Kidney epithelial cell (primary cell): ENCODE measurements at places on chromosomes 7 and 10. TPM values are rescaled to one million over a fixed set of nuclear protein-coding genes. Genes with fewer than 3 reads are reported as not detected.
A peak's percentile ranks its signal among the peaks of the same experiment; 100 is the strongest.

DNA sequence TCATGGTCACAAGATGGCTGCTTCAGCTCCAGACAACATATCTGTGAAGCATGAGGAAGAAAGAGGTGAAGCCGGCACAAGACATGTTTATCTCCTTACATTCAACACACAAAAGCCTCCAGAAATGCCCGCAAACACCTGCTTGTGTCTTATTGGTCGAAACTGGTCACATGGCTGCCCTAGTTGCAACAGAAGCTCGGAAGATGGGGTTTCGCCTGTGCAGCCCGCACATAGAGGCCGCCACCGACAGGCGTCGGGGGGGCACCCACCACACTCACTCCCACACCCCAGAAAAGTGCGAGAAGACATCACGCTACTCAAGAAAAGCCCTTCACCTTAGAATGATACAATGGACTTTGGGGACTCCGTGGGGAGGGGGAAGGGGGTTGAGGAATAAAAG is 63.0 kb upstream of the MGMT start:
- DNase-seq: no peak

GRCh38 chr7:65915921-65916657 is 43.2 kb downstream of the VKORC1L1 start:
- no peak for DNase-seq

DNA sequence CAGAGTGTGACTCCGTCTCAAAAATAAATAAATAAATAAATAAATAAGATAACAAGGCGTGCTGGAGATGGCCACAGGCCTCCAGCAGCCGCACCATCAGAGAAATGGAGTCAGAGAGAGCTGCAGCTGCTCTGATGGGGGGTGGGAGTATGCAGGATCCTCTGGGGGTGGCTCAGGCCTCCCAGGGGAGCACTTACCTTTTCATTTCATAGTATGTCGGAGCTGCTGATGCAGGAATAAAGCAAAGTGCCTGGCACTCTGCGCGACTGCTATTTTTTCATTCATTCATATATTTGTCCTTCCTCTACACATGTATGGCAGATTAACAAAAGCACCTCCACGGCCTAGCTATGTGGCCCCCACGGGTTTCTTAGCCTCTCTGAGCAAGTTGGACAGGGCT is 175.9 kb downstream of the CUX1 start:
- DNase-seq: no peak

GRCh38 chr7:15747301-15747700 is 60.8 kb upstream of the MEOX2 start:
- DNase-seq: no peak

DNA sequence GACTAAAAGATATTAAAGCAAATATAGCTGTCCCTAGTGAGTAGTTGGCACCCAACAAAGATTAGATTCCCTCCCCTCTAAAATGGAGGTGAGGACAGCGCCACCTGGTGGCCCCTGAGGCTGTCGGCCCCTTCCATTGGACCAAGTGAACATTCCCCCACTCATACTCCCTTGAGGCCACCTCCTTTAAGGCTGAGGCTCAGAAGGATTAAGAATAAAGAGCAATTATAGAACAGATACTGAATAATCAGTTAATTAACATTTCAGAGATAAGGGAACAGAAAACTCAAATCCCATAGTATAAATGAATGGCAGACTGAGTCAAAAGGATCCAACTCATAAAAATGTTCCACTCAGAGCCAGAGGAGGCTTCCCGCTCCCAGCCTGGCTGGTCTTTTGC is 130.4 kb upstream of the GHITM start:
- DNase-seq: no peak

GRCh38 chr10:115278294-115278693 is 185.1 kb downstream of the ATRNL1 start:
- DNase-seq: no peak

DNA sequence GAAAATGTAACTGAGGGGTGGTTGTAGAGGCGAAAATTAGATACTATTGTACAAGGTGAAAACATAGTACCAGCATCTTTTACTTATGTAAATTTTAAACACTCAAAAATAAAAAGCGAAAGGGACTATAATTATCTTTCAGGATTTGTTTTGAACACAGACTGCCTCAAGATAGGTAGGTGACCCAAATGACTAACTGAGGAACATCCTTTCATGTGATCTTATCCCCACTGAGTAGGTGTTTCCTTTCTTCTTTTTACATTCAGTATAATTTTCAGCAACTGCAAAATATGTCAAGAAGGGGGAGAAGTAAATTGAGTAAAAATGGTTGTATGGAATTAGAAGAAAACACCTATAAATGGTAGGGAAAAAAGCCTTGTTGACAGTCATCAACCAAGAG is 236.7 kb downstream of the PHF14 start:
- DNase-seq: no peak

DNA sequence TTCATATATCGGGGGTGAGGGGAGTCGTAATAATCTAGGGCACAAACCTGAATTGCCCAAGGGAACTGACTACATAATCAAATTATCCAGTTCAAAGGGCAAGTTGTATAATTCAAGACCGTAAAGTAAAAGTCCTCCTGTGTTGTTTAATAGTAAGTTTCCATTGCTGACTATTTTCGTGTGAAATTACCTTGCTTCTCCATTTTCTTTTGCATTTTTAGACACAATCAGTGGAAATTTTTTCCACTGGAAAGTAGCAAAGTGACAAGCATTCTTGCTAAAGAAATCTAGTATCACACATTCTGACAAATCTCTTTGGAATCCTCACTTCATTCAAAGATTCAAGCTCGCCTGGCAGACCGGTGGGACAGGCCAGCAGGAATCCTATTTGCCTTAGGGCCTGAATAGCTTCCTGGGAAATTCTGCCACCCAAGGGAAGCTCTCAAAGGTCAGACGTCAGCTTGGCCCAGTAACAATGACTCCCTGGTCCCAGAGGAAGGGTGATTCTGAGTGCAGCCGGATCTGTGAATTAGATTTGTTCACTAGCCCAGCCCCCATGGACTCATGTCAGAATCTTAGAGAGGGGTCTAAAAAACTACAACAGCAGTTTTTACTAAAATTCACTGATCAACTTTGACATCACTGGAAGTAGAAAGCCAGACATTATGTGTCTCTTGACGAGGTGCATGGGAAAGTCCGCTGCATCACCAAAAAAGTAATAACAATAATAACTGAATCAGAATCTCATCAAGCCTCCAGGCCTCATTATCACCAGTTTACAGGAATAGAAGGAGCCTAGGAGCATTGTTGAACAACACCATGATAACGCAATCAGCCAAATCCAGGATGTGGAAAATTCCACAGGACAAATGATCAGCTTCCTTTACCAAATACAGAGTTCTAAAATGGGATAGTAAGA is 161.0 kb downstream of the SKIDA1 start:
- DNase-seq: peak; percentile 80

DNA sequence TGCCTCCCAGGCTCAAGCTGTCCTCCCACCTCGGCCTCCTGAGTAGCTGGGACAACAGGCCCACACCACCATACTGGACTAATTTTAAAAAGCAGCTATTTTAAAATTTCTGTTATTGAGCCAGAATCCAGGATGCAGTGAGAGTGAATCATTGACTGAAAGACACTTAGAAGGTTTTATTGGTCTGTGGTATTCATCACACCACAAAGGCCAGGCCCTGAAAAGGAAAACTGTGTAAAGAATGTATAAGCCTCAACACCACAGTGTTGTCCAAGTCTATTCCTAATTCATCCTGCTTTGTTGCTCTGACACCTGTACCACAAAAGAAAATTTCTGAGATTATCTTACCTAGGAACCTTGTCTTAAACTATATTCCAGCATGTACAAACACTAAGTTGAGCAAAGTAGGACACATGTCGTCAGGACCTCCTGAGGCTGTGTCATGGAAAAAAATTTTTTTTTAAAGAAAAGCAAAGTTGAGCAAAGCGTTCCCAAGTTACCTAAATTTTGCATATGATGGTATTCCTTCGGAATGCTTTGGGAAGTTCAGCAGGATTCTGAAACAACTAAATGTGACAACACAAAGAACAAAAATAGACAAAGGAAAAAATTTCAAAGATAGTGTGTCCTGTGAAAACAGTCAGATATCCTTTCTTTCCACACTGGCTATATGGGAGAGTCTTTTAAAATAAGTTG is 129.6 kb upstream of the MKLN1 start:
- no peak for DNase-seq

GRCh38 chr10:130986846-130987245 is 324.7 kb downstream of the TCERG1L start:
- DNase-seq: no peak

- no peak for DNase-seq
Measured at GRCh38 chr7:37405603-37406122, 43.0 kb downstream of the ELMO1 start.

- DNase-seq: no peak
Measured at GRCh38 chr7:130352194-130353074, 7.8 kb downstream of the CPA5 start.

GRCh38 chr10:36177071-36177470 is 535.0 kb upstream of the FZD8 start:
- no peak for DNase-seq

- DNase-seq: no peak
Measured at GRCh38 chr10:133475821-133476640, 22.3 kb downstream of the SCART1 start.

- DNase-seq: peak; percentile 61
Measured at GRCh38 chr7:123747620-123748141, 1.1 kb downstream of the WASL start.

GRCh38 chr10:8052341-8052955 is 2.0 kb upstream of the GATA3 start:
- no peak for DNase-seq

GRCh38 chr10:127715782-127716378 is 21.1 kb upstream of the FOXI2 start:
- DNase-seq: no peak

GRCh38 chr7:79872176-79872575 is 262.5 kb upstream of the GNAI1 start:
- DNase-seq: no peak

DNA sequence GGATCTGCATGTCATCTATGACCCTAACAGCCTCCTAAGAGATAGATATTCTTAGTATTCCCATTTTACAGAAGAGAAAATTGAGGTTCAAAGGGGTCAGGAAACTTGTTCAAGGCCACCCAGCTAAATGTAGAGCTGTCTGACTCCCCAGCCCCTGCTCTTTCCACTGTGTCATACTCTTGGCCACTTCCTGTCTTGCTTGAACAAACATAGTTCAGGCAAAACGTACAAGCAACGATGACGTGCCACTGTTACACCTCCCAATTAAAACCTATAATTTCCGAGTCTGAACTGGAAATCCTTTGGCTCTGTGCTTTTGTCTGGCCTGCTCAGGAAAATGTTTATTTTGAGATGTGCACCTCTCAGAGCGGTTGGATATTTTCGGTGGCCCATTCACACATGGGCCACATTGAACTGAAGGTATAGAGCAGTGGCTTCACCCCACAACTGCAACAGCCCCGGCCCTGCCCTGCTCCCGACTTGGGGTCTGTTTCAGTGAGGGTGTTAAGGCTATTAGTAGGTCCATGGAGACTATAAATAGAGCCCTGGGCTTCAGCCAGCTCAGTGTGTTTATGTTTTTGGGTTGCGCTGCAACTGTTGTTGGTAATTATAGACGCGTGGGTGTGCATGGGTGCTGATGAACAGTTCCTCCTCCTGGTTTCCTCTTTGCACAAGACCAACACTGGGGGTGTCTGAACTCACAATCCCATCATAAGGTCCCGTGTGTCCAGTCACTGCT is 172.3 kb upstream of the ADO start:
- DNase-seq: no peak

DNA sequence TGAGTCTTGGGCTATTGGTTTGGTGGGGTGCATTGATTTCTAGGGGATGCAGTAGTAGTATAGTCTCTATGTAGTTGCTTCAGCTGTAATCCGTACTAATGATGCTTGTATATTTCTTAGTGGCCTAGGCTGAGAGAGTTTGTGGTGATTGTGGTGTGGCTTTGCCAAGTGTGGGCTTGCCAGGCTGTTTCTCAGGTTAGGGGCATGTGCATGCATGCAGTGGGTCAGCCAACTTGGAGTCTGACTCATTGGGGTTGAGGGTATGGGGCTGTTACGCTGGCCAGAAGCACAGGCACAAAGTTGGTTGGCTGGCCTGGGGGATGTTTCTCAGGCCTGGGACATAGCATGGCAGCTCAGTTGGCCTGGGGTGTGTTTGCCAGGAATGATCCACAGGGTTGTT is 25.7 kb upstream of the PLA2G12B start:
- no peak for DNase-seq

GRCh38 chr7:37196676-37197075 is 252.0 kb downstream of the ELMO1 start:
- no peak for DNase-seq

DNA sequence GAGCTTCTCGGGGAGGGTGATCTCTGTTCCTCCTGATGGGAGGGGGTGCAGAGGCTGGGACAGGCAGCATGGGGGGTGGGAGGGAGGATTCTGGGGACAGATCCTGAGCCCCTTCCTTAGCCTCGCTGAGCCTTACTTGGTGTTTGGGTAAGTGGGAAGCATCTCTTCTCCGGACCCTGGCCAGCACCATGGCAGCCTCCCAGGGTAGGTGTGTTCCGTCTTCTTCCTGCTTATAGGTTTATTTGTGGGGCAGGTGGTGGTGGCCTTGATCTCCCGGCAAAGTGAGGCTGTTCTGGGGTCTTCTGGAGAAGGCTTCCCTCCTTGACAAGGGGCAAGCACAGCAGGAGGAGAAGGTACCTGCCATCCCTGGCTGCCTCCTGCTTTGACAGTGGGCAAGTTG is 226.9 kb downstream of the GLRX3 start:
- DNase-seq: no peak

DNA sequence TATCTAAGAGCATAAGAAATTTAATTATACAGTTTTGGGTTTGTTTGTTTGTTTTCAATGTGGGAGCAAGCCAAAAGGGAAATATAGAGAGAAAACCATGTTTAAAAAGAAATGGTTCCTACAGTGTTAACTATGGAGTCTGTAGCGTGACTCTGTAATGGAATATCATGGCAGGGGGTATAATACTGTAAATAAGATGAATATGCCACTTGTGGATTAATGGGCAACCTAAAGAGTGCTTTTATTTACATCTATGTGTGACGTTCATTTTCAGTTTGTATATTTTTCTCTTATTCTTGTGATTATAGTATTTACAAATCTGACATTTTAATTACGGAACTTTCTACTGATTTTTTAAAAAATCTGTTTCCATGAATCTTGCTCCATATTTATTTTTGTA is 95.9 kb downstream of the POLL start:
- no peak for DNase-seq

- no peak for DNase-seq
Measured at GRCh38 chr10:119177708-119178371, 772 bp downstream of the PRDX3 start.

GRCh38 chr7:107890493-107890961 is 456 bp upstream of the DLD start:
- DNase-seq: no peak

Gene RBP3
- total RNA-seq: not detected in 2 replicates

Gene HTR5A
- not detected in 2 replicates for total RNA-seq

Gene FEZF1
- not detected in 2 replicates for total RNA-seq

Gene ODAD2
- total RNA-seq: 1.3 and 1.8 TPM in 2 replicates

Gene PSMG3
- total RNA-seq: 73.9 and 79.8 TPM in 2 replicates

Gene SPAG6
- total RNA-seq: 0.79 and 1.2 TPM in 2 replicates

Gene CTAGE15
- total RNA-seq: not detected in 2 replicates

Gene NME8
- total RNA-seq: not detected in 2 replicates

Gene AGMO
- 0.04 TPM in 1 of 2 replicates, not detected in the other for total RNA-seq

Gene CPN1
- total RNA-seq: 0.07 TPM in 1 of 2 replicates, not detected in the other

Gene POM121C
- total RNA-seq: 19.4 and 23.2 TPM in 2 replicates

Gene DENND2A
- total RNA-seq: 11.2 and 14.8 TPM in 2 replicates

Gene ADAM22
- total RNA-seq: 0.89 and 1.4 TPM in 2 replicates
